ENCODE measurements at places on chromosomes 12 and 14. TPM values are rescaled to one million over a fixed set of nuclear protein-coding genes. Genes with fewer than 3 reads are reported as not detected.

STAC3 gene
- total RNA-seq, result 1.6 TPM

KRT7 gene
- not detected for total RNA-seq

MYO1A gene
- total RNA-seq, result not detected

PRR13 gene
- total RNA-seq, result 4.9 TPM

TAS2R10 gene
- total RNA-seq, result 2.4 TPM

PZP gene
- total RNA-seq, result under 0.01 TPM

USP30 gene
- 22.0 TPM for total RNA-seq

KLRC4 gene
- total RNA-seq, result not detected

ASCL1 gene
- 8.2 TPM for total RNA-seq

PPFIA2 gene
- 152 TPM for total RNA-seq

FOXG1 gene
- 65.2 TPM for total RNA-seq

PYGL gene
- total RNA-seq, result 4.5 TPM

VRTN gene
- not detected for total RNA-seq

CELA1 gene
- total RNA-seq, result not detected

TAS2R7 gene
- 0.41 TPM for total RNA-seq

CSRP2 gene
- 298 TPM for total RNA-seq

GOLGA5 gene
- total RNA-seq, result 40.8 TPM

HRK gene
- total RNA-seq, result 0.41 TPM

CACNA1C gene
- total RNA-seq, result 20.0 TPM

B4GALNT1 gene
- total RNA-seq, result 37.5 TPM

TEX22 gene
- 0.41 TPM for total RNA-seq

GPRC5A gene
- under 0.01 TPM for total RNA-seq

ART4 gene
- total RNA-seq, result not detected

INSM2 gene
- total RNA-seq, result not detected

PRKD1 gene
- 17.1 TPM for total RNA-seq

RTRAF gene
- total RNA-seq, result 33.0 TPM

PRH2 gene
- not detected for total RNA-seq

RABGGTA gene
- 25.7 TPM for total RNA-seq

TTC5 gene
- 30.6 TPM for total RNA-seq

FRS2 gene
- 55.4 TPM for total RNA-seq

KRT85 gene
- total RNA-seq, result not detected

OR11G2 gene
- total RNA-seq, result not detected

KRT78 gene
- not detected for total RNA-seq
